ENCODE measurements at places on chromosomes 6 and 20. TPM values are rescaled to one million over a fixed set of nuclear protein-coding genes. Genes with fewer than 3 reads are reported as not detected.

DNA sequence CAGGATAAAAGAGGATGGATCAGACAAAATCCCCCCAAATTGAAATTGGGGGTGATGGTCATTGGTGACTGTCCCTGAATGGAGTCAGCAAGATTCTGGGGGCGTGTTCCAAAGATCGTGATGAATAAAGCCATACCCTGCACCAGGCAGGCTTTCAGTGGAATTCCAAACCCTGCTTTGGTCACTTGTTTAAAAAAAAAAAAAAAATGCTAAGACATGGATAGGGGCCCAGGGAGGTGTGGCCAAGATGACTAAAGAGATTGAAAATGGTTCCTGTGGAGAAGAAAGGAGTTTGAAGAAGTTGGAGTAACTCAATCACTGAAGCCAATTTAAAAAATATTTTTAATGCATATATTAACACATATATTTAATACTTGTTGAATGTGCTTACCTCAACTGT is 161.4 kb upstream of the KCNG1 start:
- DNase-seq = no peak

MAVS gene
- total RNA-seq = 24.4 TPM

CLPSL2 gene
- total RNA-seq = not detected

TBC1D22B gene
- 8.0 TPM for total RNA-seq

- DNase-seq = no peak
Measured at GRCh38 chr20:31508517-31509244, 5.6 kb upstream of the HM13 start.

DNA sequence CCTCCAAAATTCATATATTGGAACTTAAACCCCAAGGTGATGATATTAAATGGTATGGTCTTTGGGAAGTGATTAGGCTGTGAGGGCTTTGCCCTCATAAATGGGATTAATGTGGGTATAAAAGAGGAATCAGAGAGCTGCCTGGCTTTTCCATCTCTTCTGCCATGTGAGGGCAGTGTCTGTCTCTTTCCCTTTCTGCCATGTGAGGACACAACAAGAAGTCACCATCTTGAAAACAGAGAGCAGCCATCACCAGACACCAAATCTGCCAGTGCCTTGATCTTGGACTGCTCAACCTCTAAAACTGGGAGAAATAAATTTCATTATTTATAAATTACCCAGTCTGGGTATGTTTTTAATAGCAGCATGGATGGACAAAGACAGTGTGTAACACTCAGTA is 263.0 kb downstream of the PAX1 start:
- DNase-seq = no peak

COL9A3 gene
- total RNA-seq = 25.2 TPM

SUMO4 gene
- not detected for total RNA-seq

GRCh38 chr6:139164001-139164400 is 29.1 kb downstream of the HECA start:
- no peak for DNase-seq

Measured in body of pancreas (tissue), 4 donors.